ENCODE measurements at places on chromosomes 5 and 9. TPM values are rescaled to one million over a fixed set of nuclear protein-coding genes. Genes with fewer than 3 reads are reported as not detected.

Gene GABRG2
- total RNA-seq = not detected

Gene CXXC5
- 28.7 TPM for total RNA-seq

Gene IQGAP2
- total RNA-seq = 9.7 TPM

DNA sequence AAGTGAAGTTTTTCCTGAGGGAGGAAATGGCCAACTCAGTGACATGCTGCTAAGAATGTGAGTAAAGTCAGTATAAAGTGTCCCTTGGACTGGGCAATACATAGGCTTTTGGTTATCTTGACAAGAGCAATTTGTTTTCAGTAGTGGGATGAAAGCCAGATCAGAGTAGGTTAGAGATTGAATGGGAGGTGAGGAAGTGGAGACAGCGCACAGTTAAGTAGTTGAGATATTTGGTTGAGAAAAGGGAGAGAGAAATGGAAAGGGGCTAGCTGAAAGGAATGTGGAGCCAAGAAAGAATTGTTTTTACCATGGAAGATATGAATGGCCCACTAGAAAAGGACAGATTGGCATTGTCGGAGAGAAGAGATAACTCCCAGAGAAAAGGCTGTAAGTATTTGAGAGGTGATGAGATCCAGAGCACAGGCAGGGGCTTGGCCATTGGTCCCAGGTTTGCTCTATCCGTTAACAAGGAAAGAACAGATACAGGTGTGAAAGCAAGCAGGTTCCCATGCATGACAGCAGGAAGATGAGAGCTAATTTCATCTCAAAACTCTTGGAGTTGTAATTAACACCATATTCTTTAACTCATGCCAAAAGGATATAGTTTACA is 392.0 kb downstream of the NR2F1-AS1 start:
- no peak for DNase-seq

- no peak for DNase-seq
Observed at GRCh38 chr5:78127875-78128274, 166.6 kb downstream of the AP3B1 start.

DNA sequence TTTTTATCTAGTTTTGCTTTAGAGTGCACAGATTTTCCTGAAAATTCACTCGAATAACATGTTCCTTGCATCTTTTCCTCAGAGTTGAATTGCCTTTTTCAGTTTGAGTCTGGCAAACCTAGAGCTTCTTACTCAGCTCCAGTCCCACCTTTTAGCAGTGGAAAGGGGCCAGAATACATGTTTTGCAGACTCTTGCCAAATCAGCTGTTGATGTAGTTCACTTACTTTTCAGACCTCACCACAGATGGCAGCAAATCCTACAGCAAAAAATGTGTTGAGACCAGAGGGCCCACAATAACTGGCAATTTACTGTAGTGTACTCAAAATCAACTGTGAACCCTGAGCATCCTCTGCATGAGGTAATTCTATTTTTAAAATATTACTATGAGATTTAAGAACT is 545.2 kb upstream of the ACO1 start:
- DNase-seq = no peak

GRCh38 chr5:174399411-174399810 is 325.0 kb upstream of the MSX2 start:
- no peak for DNase-seq

DNA sequence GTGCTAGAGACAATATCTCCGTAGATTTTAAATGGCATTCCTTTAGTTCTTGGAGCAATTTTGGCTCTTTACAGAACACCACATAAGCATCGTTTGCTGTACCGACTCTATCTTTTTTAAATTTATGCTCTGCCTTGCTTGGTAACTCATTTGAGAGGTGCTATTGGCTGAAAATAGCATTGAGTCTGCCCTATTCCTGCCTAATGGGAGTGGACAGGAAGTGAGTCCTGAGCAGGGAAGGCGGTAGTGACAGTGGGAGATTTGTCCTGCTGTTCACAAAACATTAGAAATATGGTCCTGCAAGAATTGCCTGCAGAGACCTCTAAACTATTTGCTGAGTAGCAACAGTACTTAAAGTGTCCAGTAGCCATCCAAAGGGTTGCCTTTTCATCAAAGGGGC is 115.2 kb upstream of the IFNE start:
- no peak for DNase-seq

DNA sequence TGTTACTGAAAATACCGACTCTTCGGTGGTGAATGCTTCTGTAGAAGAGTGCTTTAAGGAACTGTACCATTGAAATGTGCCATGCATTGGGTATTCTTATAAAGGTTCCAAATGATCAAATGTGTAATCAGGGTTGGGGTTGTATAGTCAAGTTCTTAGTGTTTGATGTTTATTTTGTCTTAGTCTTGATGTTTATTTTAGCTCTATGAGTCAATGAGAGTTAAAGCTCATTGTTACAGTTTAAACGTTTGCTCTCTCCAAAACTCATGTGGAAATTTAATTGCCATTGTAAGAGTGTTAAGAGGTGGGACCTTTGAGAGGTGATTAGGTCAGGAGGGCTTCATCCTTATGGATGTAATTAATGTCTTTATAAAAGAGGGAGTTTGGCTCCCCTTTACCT is 153.0 kb downstream of the FER start:
- no peak for DNase-seq

- no peak for DNase-seq
Observed at GRCh38 chr5:157431544-157432200, 28.3 kb upstream of the NIPAL4 start.
